HuH-7 (cell line): ENCODE measurements at places on chromosomes 4 and X.
A peak's percentile ranks its signal among the peaks of the same experiment; 100 is the strongest.

DNA sequence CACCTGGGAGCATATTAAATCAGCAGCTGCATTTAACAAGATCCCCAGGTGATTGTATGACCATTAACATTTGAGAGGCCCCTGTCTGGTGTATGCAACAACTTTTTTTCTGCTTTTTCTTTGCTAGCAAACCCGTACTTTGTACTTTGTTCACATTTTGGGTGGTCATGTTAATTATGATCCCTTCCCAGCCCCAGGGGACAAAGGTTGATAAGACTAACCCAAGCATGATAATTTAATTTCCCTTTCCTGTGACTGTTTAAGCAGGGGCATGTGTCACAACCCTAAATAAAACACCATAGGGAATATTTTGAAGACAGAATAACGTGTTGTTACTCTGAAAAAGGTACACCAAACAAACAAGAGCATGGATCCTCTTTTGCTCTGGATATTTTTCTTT is 332.0 kb downstream of the PCDH18 start:
- DNase-seq: peak; percentile 2

- DNase-seq: no peak
Measured at GRCh38 chr4:42172128-42172790, 19.8 kb upstream of the BEND4 start.

GRCh38 chr4:94939791-94940519 is 182.2 kb downstream of the BMPR1B start:
- DNase-seq: no peak

DNA sequence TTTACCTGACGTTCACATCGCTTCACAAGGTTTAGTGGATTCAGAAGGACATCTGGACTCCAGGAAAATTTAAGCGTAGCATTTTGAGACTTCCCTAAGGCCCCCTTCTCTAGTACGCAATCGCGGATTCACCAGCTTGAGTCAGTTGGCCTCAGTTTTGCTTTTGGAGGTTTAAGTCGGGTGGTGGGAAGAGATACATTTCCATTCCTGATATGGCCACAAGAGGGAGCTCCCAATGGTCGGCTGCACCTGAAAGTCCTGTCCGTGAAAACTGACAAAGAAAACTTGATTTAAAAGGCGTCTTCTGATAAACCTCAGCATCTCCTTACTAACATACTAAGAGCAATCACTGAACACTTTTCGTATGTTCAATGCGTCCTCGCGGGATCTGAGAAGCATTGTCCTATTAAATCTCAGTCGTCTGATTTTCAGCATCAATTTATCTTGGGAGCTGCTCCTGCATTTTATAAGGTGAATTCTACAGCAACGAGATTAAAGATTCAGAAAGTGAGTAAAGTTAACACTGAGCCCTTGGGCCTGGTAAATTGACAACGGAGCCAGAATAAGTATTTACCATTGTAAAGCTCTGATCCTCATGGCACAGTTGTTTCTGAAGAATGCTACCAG is 50.6 kb downstream of the LGI2 start:
- peak; percentile 70 for DNase-seq

- DNase-seq: no peak
Measured at GRCh38 chr4:115711575-115711974, 598.2 kb upstream of the NDST4 start.

GRCh38 chrX:134990475-134990800 is 353 bp upstream of the SMIM10 start:
- DNase-seq: no peak

GRCh38 chr4:53536328-53536727 is 55.0 kb downstream of the LNX1 start:
- no peak for DNase-seq

GRCh38 chrX:49276671-49277534 is 7.3 kb downstream of the PPP1R3F start:
- no peak for DNase-seq

GRCh38 chrX:85994797-85995196 is 52.6 kb downstream of the CHM start:
- DNase-seq: no peak

- no peak for DNase-seq
Measured at GRCh38 chrX:11881485-11882170, 123.6 kb downstream of the MSL3 start.

DNA sequence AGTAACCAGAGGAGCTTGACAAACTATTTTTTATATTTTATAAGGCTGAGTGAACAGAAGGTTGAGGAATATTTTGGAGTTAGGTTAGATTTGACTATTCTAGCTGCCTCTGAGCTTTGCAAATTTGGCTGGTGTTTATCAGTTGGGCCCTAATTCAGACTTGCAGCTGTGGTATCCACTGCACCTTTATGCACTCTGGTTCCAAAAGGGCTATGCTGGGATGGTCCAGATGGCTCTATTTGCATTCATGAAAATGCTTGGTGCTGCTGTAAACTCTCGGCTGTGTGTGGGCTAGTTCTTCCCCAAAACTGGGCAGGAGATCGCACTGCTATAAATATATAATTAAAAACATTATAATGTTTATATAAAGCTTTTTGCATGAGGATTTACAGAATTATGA is 106.3 kb downstream of the REPS2 start:
- no peak for DNase-seq

- DNase-seq: peak; percentile 48
Measured at GRCh38 chr4:675036-675882, 917 bp downstream of the MYL5 start.

- no peak for DNase-seq
Measured at GRCh38 chr4:22496165-22496813, 19.6 kb downstream of the ADGRA3 start.

DNA sequence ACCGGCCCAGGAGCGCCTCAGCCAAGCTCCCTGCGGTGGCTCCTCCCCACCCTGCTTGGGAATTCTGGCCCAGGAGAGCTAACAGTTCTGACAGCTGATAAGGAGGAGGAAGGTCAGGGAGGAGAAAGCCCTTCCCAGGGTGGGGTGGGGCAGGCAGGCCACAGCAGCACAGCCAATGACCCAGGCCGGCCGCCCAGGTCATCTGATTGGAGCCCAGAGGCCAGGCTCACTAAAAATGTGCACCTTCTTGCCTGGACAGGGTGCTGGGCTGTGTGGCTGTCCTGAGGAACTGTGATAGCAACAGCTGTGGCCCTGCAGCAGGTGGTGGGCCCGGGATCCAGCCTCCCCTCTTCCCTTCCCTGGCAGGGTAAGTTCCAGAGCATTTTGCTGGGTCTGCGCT is 17.2 kb upstream of the SH3TC1 start:
- peak; percentile 73 for DNase-seq

- no peak for DNase-seq
Measured at GRCh38 chr4:24551492-24552289, 32.7 kb downstream of the DHX15 start.

GRCh38 chr4:122658818-122659295 is 38.0 kb upstream of the IL21 start:
- no peak for DNase-seq

- DNase-seq: no peak
Measured at GRCh38 chrX:107451731-107452130, 2.3 kb downstream of the FRMPD3 start.

- DNase-seq: no peak
Measured at GRCh38 chrX:88416965-88417364, 330.1 kb upstream of the CPXCR1 start.

GRCh38 chr4:109554971-109555370 is 5.1 kb upstream of the MCUB start:
- DNase-seq: no peak

DNA sequence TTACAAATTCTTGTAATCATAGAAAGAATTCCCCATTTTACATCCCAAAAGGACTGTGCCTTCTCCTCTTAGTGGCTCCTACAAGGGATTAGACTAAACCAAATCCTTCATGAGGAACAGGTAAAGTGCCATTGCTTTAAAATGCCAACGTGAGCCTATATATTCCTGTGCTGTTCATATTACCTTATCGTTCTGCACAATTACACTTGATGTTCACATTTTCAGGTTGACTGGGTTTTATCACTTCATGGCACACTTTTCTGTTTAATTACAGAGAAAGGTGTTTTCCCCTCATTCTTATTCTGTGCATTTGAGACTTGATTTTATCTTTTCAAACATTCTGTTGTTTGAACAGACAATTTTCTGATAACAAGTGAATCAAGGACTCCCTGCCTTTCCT is 645.6 kb upstream of the FTHL17 start:
- no peak for DNase-seq

GRCh38 chr4:77959566-77960338 is 97.1 kb downstream of the MRPL1 start:
- peak; percentile 14 for DNase-seq

DNA sequence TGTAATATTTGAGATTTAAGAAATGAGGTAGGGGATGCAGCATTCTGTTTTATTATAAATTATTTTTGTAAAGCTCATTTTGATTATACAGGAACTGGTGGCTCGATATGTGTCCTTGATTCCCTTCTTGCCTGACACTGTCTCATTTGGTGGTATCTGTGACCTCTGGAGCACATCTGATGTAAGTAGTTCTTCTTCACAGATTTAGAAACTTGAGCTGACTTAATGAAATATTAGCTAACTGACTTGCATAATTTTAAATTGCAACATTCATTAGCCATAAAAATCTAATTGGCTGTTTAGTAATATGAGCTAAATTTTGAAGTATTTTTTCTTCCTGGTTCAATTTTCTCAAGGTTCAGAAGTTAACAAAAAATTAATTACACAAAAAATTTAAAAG is 69.1 kb downstream of the FBXL5 start:
- no peak for DNase-seq

GRCh38 chr4:52640808-52641565 is 18.1 kb downstream of the USP46 start:
- no peak for DNase-seq

- DNase-seq: no peak
Measured at GRCh38 chr4:25859429-25860148, 3.2 kb downstream of the SEL1L3 start.

DNA sequence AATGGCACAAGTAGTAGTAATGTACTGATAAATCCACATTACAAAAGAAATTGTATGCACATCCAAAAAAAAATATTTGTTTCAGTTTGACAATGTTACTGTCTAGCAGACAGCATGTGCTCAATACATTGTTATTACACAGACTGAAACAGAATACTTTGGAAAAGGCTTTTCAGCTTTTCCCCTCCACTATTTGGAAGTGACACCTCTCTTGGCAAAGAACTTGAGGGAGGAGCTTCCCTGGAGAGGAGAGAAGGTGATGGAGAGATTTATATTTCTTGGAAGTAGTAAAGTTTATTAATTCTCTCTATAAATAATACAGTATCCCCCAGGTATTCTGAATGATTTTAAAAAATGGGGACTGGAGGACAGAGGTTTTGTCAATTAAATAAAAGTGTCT is 131.8 kb downstream of the SCFD2 start:
- no peak for DNase-seq

DNA sequence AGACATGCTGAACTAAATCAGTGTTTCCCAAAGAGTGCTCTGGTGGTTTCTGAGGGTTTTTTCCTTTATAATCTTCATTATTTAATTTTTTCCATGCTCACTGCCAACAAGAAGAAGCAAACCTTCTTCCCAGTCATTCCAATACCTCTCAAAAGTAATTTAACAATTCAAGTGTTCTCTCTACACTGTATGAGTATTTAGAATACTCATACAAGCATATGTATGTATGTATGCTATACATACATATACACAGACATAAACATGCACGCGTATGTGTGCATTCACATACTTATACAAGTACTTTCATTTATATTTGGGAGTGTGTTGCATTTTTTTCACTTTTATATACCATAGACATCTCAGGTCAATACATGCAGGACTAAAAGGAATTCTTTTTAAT is 54.3 kb upstream of the TXK start:
- DNase-seq: no peak

GRCh38 chr4:1360423-1361283 is 13.6 kb downstream of the UVSSA start:
- DNase-seq: no peak

DNA sequence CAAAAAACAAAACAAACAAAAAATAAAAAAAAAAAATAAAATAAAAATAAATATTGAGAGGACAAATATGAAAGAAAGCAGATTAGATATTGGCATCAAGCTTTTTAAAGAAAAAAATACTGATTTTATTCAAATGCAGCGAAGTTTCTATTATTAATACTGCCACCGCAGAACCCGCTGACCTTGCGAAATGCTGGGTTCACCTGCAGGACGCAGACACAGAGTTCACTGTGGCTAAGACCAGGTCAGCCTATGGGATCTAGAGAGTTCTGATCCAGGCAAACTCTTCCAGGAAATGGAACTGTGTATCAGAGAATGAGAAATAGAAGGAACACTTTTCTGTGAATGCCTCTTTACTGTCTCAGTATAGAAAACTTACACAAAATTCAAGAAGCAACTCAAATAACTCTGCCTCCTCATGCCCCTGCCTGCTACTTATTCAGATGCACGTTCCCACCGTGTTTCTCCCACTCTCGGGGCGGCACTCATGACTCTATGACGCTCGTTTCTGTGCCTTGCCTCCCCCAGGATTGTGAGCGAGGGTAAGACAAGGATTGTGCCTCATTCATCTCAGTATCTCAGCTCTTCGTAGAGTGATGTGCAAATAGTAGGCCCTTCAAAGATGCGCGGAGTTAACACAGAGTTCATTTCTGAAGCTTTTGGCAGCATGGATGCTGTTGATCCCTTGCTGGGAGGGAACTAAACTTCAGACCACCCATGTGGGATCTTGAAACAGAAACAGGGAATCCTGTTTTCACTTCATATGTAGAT is 44.1 kb upstream of the TLR3 start:
- DNase-seq: no peak

DNA sequence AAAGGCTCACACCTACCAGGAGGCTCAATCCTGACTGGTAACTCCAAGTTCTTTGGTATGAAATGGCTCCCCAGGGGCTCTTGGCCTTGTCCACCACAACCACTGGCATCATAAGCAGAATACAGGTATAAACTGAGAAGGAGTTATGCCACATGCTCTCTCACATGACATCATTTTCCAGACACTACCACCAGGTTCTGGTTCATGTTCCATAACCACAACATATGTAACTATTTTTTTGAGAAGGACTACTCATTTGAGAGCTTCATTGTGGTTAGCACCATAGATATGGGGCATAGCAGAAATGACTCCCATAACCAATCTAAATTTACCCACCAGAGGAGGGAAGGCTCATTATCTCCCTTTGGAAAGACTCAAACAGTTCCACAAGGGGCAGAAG is 19.6 kb downstream of the PRDM5 start:
- no peak for DNase-seq

- no peak for DNase-seq
Measured at GRCh38 chrX:96564595-96564994, 120.0 kb upstream of the DIAPH2 start.
